ENCODE measurements at places on chromosomes 3 and 15.

DNA sequence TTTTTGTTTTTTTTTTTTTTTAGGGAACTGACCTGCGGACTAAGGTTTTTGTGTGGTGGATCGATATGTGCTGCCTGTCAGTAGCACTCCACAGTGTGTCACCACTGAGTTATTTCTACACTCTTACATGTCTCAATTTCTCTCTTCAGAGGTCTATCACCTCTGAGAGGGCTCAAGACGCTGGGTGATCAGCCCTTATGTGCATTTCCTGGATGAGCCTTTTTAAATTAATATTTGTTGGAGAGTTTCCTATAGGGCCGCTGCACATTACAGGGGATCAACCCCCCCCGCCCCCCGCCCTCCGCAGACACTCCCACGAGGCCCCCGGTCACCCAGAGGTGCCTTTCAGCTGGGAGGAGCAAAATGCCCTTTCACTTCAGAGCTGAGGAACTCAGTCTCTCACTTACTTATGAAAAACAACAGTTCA lies 34.5 kb upstream of the AP4E1 start:
- peak; percentile 23 for DNase-seq

DNA sequence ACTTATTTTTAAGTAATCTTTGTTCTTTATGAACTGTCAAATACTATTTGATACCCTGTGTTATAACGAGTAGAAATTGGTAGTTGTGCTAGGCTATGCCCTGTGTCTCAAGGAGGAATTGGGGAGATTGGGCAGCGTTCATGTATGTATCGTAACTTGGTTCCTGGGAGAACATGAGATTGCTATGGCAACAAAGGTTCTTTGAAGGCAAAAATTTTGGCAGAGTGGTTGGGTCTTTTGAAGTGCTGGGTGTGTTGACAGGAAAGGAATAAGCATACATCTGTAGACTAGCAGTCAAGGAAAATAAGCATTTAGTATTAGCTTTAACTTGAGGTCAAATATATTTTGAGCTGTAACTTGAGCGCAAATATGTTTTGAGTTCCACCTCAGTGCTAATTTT lies 45.3 kb downstream of the TCF12 start:
- DNase-seq, result no peak

DNA sequence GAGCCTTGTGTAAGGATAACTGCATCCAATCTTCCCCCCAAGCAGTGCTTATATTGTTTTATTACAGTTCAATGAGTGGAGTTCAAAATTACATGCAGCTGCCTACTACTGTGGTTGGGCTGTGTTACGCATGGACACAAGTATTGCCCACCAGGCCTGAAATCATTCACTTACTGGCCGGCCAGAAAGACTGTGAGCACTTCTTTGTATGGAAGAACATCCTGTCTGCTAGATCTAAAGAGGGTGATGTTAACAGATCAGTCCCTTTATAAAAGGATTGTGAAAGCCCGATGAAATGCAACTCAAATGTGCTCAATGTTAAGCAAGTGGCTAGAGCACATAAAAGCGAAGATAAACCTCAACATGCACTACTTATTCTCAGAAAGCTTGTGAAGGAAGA lies 132.5 kb downstream of the FOXP1 start:
- no peak for DNase-seq

- DNase-seq, result peak; percentile 92
Observed at GRCh38 chr3:58332575-58333188, at the start of gene PXK. Gene PXK (plus strand): TSS chr3:58332892. CDS start chr3:58332989, 97 bp downstream.

GRCh38 chr3:136404056-136404455 lies 153.9 kb downstream of the PCCB start:
- no peak for DNase-seq

GRCh38 chr15:45457641-45458539 lies 64.7 kb downstream of the SLC30A4 start:
- peak; percentile 79 for DNase-seq

DNA sequence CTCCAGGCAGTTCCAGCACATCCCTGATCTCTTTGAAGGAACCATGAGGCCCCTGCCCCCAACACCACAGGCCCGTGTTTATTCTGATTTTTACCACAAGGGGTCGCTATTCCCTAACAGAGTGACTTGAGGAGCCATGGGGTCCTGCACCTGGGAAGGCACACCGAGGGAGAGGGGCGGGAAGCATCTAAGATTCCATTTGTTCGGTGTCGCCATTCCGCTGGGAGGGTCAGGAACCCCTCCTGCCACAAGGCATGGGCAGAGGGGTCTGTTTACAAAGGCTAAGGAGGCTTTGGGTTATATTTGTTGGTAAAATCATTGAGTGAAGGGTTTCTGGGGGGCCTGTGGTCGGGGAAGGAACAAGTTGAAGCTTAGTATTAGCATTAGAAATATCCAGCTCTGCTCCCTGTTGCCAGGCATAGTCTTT lies 77.1 kb downstream of the WDR76 start:
- DNase-seq, result peak; percentile 74

GRCh38 chr3:122952520-122952919 lies 75.0 kb downstream of the SEMA5B start:
- DNase-seq, result peak; percentile 44

DNA sequence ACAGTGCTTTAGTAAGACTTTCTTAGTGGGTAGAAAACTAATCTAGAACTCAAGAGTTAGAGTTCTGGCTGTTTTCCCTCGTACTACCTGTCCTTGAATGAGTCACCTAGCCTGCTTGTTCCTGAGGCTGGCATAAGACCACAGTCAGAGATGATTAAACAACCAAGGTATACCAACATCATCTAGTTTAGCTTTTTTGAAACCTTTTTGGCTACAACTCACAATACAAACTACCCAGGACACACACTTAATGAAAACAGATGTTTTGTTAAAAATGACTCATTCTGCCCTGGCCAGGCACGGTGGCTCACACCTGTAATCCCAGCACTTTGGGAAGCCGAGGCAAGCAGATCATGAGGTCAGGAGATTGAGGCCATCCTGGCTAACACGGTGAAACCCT lies 4.6 kb downstream of the MCCC1 start:
- no peak for DNase-seq

GRCh38 chr15:70514251-70514650 lies 249.1 kb downstream of the UACA start:
- DNase-seq, result no peak

DNA sequence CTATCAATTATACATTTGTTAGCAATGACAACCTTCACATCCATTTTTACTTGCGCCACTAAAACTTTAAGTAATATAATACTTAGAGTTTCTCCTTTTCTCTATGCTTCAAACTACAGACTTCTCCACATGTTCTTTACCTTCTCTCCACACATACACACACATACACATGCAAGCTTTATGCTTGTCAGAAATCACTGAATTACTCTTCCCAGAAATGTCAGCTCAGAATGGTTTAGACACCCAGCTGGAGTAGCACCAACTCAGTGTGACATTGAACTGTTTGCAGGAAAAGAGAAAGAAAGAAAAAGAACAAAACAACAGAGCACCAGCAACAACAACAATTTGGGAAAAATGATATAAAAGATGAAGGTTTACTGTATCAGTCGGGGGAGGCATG lies 20.9 kb downstream of the CBLB start:
- no peak for DNase-seq

DNA sequence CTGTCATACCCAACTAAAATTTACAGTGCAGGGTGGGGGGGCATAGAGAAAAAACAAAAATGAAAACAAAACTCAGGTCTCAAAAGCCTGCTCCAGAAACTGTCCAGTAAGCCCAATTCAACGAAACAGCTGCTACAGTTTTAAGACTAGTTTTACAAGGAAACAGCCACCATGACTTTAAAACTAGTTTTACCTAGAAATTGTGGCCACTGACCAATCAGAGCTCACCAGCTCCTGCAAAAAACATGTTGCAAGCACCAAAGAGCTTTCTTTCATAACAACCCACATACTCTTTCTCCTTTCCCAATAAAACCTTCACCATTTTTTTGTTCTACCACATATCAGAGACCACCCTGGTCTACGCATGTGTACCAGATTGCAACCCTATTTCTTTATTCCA lies 7.3 kb upstream of the CFAP91 start:
- no peak for DNase-seq

DNA sequence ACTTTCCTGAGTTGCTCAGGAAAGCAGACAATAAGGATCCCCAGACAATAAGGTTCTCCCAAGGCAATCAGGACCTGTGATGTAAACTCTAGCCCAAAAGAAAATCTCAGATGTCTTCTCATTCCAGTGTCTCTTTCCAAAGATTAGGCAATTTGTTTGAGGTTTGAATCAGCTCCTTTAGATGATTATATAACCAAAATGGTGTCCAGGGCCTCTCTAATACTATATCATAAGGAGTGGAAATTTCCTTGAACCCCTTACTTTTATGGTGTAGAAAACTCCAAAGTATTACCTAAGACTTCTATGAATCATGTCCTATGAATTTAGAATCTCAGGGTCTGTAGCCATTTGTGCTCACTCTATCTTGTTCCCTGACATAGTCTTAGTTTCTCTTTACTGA lies 65.9 kb downstream of the GPR176 start:
- DNase-seq, result no peak

GRCh38 chr15:78088773-78089080 lies 3.6 kb upstream of the SH2D7 start:
- no peak for DNase-seq

GRCh38 chr15:57544848-57545480 lies 46.7 kb upstream of the MYZAP start:
- DNase-seq, result no peak
